ENCODE measurements at places on chromosomes 2 and 18.

- DNase-seq, result no peak
Observed at GRCh38 chr18:3153107-3153704, 66.6 kb downstream of the MYOM1 start.

- no peak for DNase-seq
Observed at GRCh38 chr2:59390581-59390980, 1149.5 kb upstream of the FANCL start.

- DNase-seq, result no peak
Observed at GRCh38 chr2:195730912-195731311, 73.9 kb downstream of the SLC39A10 start.

DNA sequence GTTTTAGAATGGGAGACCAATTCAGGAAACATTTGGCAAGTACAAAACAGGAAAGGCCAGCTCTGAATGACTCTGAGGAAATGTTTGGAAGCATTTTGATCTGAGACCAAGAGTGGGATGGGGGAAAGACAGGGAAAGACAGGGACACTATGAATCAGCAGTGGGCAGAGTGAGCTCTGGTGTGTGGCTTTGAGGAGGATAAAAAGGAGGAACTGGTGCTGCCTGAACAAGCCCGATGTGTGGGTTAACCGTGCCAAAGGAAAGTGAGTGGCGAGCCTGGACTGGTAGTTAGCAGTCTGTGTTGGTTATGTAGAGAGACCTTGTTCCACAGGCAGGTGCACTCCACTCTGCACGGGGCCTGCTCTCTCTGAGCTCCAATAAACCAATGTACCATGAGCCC, 5.3 kb downstream of the MFSD6 start:
- DNase-seq, result no peak

- no peak for DNase-seq
Observed at GRCh38 chr2:160352500-160352899, 141.1 kb downstream of the RBMS1 start.

GRCh38 chr2:26845021-26845420, 2.9 kb upstream of the DPYSL5 start:
- no peak for DNase-seq

Measured in activated CD8-positive, alpha-beta memory T cell treated with anti-CD3 and anti-CD28 coated beads for 4 hours (primary cell).